Foreskin fibroblast (primary cell): ENCODE measurements at places on chromosomes 3 and 15.

- DNase-seq: no peak
Measured at GRCh38 chr3:190810957-190811356, 51.5 kb downstream of the GMNC start.

- no peak for DNase-seq
Measured at GRCh38 chr15:55630858-55631257, 42.7 kb upstream of the PYGO1 start.

GRCh38 chr15:96273317-96274086 is 57.0 kb upstream of the NR2F2 start:
- peak; percentile 100 for DNase-seq

- peak; percentile 27 for DNase-seq
Measured at GRCh38 chr15:43441316-43441715, 51.6 kb downstream of the TP53BP1 start.

- no peak for DNase-seq
Measured at GRCh38 chr15:80604583-80605575, 90.2 kb upstream of the ABHD17C start.

DNA sequence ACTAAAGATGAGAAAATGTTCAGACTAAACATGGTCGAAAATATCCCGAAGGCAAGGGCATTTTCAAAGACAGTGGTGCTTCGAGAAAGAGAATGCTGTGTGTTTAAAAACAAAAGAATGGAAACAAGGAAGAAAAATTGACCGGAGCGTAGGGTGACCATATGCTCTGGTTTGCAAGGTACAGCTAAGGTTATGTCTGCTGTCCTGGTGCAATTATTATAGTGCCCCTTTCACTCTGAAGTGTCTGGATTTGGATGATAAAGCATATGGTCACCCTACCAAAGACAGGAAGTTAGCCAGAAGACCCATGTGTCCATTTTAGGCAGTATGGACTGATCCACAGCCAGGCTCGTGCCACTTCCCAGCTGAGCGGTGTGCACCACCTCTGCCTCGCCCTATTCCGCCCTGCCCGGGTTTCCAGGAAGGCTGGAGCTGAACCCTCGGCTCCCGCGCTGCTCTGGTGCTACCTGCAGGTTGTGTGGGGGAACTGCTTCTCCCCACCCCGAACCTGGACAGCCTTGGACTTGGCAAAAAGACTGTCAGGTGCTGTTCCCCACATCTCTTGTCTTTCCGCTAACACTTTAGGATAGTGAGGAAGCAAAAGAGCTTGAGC is 25.2 kb downstream of the GOLGA6D start:
- DNase-seq: peak; percentile 4
